NCI-H1436 (cell line): ENCODE measurements at places on chromosomes 7 and 10.

- no peak for DNase-seq
Measured at GRCh38 chr10:53548664-53549063, 776.1 kb upstream of the MBL2 start.

- DNase-seq, result no peak
Measured at GRCh38 chr10:12041766-12042408, 722 bp downstream of the UPF2 start.

DNA sequence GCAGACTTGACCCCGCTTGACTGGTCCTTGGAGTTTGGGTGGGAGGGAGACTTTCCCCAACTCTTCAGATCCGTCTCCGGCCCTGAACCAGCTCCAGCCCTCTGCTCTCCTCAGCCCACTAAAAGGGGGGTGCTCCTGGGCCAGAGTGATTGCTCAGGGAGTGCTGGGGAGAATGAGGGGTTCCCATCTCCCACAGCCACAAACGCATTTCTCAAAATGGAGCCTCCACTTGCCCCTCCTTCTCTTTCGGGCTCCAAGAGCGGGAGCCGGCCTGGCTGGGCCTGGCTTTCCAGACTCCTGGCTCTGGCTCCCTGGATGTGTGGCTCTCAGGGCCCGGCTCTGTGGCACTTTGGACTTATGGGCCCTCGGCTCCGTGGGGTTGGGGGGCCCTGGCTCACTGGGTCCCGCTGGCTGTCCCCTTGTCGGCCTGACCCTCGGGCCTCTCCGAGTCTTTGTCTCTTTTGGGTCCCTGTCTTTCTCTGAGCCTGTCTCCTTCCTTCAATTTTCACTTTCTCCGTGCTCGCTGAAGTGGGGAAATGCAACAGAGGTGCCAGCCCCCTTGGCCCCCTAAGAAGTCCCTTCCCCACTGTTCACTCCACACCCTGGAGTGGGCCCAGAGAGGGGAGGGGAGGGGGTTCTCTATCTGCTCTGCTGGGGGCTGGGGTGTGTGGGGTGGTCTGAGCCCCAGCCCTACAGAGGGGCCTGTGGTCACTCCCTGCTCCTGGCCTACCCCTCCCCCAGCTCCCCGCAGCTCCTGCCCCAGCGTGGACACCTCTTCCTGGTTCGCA, 713 bp downstream of the LZTS2 start:
- no peak for DNase-seq

GRCh38 chr7:29140873-29141468, 5.4 kb downstream of the CPVL start:
- DNase-seq, result no peak

DNA sequence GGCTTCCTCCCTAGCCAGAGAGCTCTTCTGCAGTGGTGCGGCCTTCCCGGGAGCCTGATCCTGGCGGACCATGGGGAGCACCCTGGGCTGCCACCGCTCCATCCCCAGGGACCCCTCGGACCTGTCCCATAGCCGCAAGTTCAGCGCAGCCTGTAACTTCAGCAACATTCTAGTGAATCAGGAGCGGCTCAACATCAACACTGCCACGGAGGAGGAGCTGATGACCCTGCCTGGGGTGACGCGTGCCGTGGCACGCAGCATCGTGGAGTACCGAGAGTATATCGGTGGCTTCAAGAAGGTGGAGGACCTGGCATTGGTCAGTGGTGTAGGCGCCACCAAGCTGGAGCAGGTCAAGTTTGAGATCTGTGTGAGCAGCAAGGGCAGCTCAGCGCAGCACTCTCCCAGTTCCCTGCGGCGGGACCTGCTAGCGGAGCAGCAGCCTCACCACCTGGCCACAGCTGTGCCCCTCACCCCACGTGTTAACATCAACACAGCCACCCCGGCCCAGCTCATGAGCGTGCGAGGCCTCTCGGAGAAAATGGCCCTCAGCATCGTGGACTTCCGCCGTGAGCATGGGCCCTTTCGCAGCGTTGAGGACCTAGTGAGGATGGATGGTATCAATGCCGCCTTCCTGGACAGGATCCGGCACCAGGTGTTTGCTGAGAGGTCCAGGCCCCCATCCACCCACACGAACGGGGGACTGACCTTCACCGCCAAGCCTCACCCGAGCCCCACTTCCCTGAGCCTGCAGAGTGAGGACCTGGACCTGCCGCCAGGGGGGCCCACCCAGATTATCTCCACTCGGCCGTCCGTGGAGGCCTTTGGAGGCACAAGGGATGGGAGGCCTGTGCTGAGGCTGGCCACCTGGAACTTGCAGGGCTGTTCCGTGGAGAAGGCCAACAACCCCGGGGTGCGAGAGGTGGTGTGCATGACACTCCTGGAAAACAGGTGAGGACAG, 1.5 kb downstream of the EEPD1 start:
- DNase-seq, result no peak
